Activated B cell treated with CpG ODN at 0.5 μM for 24 hours (primary cell): ENCODE measurements at places on chromosomes 6 and 20. TPM values are rescaled to one million over a fixed set of nuclear protein-coding genes. Genes with fewer than 3 reads are reported as not detected.

GRCh38 chr20:45935416-45936046 is 1.0 kb downstream of the PCIF1 start:
- H3K4me3 ChIP-seq: peak overlapping the region; percentile 97
- peaks cover 29% of the 10 kb centered on the region for H3K4me1 ChIP-seq
- peaks cover 48% of the 10 kb centered on the region for H3K36me3 ChIP-seq
- no peaks in the 10 kb centered on the region for H3K27me3 ChIP-seq
- peak overlapping the region; percentile 98 for H3K27ac ChIP-seq

GRCh38 chr20:12997128-12997655 is 11.6 kb upstream of the SPTLC3 start:
- no peak overlapping the region for H3K4me3 ChIP-seq
- H3K4me1 ChIP-seq: no peaks in the 10 kb centered on the region
- DNase-seq: no peak
- no peaks in the 10 kb centered on the region for H3K36me3 ChIP-seq

DNA sequence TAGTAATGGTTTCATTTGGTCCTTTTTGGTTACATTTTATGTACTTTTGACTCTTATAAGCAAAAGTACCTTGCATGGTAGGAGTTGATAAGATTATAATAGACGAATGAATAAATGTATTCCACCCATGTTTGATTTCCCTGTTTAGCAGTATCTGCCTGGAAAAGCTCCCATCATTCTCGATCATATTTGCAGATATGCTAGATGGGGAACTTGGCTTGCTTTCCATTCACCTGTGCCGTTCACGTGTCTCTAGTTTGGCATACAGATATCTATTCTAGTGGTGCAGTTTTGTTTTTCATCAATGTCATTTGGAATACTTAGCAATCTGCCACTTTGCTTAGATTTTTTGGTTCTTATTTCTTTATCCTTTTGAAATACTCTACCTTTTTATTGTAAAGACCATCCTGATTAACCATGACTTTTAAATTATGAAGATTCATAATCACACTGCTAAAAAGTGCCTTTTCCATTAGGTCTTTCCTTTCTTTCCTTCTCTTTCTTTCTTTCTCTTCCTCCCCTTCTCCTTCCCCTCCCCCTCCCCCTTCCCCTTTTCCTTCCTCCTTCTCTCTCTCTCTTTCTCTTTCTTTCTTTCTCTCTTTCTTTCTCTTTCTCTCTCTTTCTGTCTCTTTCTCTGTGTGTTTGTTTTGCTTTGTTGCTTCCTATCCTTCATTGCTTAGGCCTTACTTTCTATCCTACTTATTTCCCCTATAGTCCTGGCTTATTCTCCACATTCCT is 40.4 kb downstream of the ANKS1A start:
- H3K27ac ChIP-seq: no peak overlapping the region
- no peak overlapping the region for H3K4me3 ChIP-seq
- no peaks in the 10 kb centered on the region for H3K36me3 ChIP-seq
- H3K27me3 ChIP-seq: no peaks in the 10 kb centered on the region

DNA sequence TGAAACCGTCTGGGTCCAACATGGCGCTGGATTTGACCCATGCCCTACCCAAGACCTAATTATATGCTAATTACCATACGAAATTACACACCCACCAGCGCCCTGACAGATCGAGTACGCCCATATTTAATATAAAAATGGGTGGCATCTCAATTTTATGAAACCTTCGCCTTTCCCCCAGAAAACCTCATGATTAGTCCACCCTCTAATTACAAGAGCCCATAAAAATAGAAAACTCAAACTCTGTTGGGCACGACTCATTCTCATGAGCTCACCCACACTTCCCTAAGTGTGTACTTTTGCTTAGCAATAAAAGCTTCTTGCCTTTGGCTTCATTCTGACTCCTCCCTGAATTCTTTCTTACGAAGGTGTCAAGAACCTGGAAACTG is 136.4 kb downstream of the OR2B2 start:
- DNase-seq: no peak
- no peak overlapping the region for H3K27ac ChIP-seq
- peaks cover 38% of the 10 kb centered on the region for H3K4me1 ChIP-seq

GRCh38 chr6:1322156-1322555 is 10.3 kb downstream of the FOXQ1 start:
- H3K36me3 ChIP-seq: no peaks in the 10 kb centered on the region
- H3K27ac ChIP-seq: no peak overlapping the region
- no peak for DNase-seq
- H3K4me1 ChIP-seq: no peaks in the 10 kb centered on the region

DNA sequence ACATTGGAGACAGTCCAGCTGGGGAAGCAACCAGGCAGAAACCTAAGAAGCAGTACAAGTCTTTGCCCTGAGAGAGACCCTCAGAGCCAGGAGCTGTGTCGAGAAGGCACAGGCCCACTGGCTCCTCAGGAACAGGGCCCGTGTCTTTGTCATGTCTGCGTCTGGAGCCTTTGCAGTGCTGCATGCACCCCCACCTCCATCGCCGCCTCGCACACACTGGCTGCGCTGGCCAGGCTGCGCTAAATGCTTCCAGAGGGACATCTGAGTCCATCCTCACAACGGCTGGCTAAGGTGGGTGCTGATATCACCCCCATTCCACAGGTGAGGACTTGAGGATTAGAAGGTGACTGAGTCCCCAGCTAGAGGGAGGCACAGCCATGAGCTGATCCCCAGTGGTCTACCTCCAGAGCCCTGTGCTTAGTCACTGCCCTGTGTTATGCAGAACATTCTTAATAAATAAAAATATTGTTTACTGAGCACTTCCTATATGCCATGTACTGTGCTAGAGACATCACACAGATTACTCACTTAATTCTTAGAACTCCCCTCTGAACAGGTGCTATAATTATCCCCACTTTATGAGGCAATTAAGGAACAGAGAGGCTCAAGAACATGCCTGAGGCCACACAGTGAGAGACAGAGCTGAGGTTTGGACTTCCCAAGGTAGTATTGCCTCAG is 27.6 kb downstream of the GABRR2 start:
- H3K4me1 ChIP-seq: no peaks in the 10 kb centered on the region
- no peak overlapping the region for H3K4me3 ChIP-seq
- no peak for DNase-seq

DNA sequence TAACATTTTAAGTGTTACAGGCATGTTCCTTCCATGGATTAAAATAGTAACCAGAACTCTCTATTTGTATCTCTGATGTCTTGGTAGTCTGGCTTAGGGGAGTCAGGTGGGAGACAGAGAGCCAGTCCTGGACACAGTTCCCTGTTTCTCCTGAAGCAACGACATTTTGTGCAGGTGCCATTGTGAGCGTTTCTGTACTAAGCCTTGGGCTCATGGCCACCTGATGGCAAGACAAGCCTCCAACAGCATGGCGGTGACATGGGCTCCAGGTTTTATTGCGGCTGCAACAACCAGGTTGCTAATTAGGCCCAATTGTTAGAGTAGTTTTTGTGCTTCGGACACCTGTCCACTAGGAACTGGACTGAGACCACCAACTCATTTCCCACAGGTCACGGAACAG is 105.3 kb downstream of the PRDM13 start:
- no peaks in the 10 kb centered on the region for H3K4me1 ChIP-seq
- H3K4me3 ChIP-seq: no peak overlapping the region
- H3K27me3 ChIP-seq: peaks cover 10% of the 10 kb centered on the region
- H3K27ac ChIP-seq: no peak overlapping the region

DNA sequence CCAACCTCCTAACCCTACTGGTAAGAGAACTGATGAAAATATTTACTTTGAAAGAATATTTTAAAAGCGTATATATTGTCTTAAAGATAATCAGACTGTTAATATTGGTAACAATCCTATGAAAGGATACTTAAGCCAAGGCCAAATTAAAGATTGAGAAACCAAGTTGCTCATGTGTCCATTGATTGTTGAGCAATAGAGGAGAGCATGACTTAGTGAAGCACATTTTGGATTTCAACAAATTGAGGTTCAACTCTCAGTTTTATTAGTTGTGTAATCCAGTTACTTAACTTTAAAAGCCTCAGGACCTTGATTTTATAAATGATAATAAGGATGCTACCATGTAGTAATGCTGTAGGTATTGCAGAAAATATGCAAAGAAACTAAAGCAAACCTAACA is 56.8 kb downstream of the PRL start:
- no peaks in the 10 kb centered on the region for H3K4me1 ChIP-seq
- no peak overlapping the region for H3K4me3 ChIP-seq
- no peak overlapping the region for H3K27ac ChIP-seq
- H3K27me3 ChIP-seq: no peaks in the 10 kb centered on the region
- H3K36me3 ChIP-seq: no peaks in the 10 kb centered on the region

GRCh38 chr6:39137245-39137644 is 22.3 kb upstream of the SAYSD1 start:
- no peaks in the 10 kb centered on the region for H3K4me1 ChIP-seq
- no peak overlapping the region for H3K4me3 ChIP-seq
- H3K36me3 ChIP-seq: no peaks in the 10 kb centered on the region
- H3K27ac ChIP-seq: no peak overlapping the region
- peaks cover 22% of the 10 kb centered on the region for H3K27me3 ChIP-seq

- no peak overlapping the region for H3K4me3 ChIP-seq
- H3K36me3 ChIP-seq: peaks cover 18% of the 10 kb centered on the region
- peaks cover 32% of the 10 kb centered on the region for H3K4me1 ChIP-seq
- DNase-seq: no peak
These were observed 27.2 kb downstream of the SLC12A5 start for GRCh38 chr20:46056027-46056833.

DNA sequence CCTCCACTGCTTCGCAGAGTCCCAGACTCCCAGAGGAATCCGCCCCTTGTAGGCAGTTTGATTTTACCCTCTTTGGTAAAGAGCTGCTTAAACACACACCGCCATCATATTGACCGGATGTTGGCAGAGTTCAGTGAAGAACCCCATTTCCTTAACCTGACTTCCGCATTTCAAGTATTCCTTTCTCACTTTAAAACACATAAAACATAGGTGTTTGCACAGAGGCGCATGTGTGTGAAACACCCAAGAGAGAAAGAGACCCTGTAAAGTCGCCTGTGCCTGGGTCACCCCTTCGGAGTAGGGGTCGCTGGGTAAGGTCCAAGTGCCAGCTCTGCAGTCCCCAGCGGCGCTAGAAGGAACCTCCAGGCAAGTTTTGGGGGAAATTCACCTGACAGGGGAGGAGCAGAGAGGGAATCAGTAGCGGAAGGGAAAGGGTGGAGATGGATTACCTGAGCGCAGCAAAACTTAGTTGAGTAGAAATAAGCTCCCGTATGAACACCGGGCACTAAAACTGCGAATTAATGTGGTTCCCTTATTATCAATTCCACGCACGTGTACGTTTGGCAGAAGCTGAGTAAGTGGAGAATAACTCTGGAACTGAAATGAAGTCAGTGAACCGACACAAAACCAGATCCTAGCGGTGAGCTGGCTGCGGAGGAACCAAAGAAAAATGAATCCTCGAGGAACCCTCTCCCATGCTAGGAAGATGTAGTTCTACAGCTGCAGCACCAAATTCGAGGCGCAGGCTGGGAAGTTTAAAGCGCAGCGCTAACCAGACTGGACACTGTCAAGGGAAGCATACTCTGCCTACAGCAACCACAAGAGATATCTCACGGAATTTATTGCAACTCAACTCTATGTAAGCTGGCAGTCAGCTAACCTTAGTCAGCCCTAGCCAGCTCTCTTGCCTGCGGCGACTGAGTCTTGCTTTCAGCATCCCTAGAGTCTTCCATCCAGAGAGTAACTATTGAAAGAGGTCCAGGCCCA is 3.5 kb upstream of the HTR1B start:
- peak overlapping the region; percentile 20 for H3K27ac ChIP-seq
- peaks cover 38% of the 10 kb centered on the region for H3K27me3 ChIP-seq
- peaks cover 3% of the 10 kb centered on the region for H3K36me3 ChIP-seq
- DNase-seq: no peak
- peaks cover 12% of the 10 kb centered on the region for H3K4me1 ChIP-seq
- peak overlapping the region; percentile 84 for H3K4me3 ChIP-seq

DNA sequence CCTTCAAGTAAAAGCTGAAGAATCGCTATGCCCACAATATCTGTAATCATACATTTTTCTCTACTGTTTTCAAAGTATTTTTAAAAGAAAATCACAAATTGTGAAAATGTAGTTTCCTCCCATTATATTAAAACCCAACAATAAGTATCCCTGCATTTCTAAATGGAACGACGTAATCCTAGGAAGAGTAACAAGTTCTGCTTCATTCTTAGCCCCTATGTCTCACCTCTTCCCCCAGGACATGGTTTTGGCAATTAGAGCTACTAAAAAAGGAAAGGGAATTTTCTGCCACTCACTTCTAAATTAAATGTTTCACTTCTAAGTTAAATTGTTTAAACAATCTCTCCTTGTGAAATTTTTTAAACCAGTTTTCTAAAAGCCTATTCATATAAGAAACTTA is 47.4 kb downstream of the TBPL1 start:
- no peaks in the 10 kb centered on the region for H3K36me3 ChIP-seq
- H3K4me1 ChIP-seq: no peaks in the 10 kb centered on the region
- DNase-seq: no peak
- no peak overlapping the region for H3K27ac ChIP-seq
- H3K4me3 ChIP-seq: no peak overlapping the region

GRCh38 chr6:6804843-6805615 is 216.5 kb downstream of the LY86 start:
- peaks cover 67% of the 10 kb centered on the region for H3K4me1 ChIP-seq
- DNase-seq: no peak
- H3K4me3 ChIP-seq: no peak overlapping the region
- no peaks in the 10 kb centered on the region for H3K36me3 ChIP-seq
- H3K27ac ChIP-seq: peak overlapping the region; percentile 15

GRCh38 chr20:2364044-2364443 is 16.7 kb upstream of the TGM6 start:
- H3K4me1 ChIP-seq: no peaks in the 10 kb centered on the region
- peaks cover 3% of the 10 kb centered on the region for H3K36me3 ChIP-seq
- H3K4me3 ChIP-seq: no peak overlapping the region
- peaks cover 36% of the 10 kb centered on the region for H3K27me3 ChIP-seq
- DNase-seq: no peak

DNA sequence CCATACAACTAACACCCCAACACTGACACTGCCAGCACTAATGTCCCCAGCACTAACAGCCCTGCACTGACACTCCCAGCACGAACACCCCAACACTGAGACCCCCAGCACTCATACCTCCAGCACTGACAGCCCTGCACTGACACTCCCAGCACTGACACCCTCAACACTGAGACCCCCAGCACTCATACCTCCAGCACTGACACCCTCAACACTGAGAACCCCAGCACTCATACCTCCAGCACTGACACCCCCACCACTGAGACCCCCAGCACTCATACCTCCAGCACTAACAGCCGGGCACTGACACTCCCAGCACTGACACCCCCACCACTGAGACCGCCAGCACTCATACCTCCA is 57.2 kb downstream of the ERMARD start:
- H3K27me3 ChIP-seq: peaks cover 11% of the 10 kb centered on the region
- H3K4me3 ChIP-seq: no peak overlapping the region
- H3K36me3 ChIP-seq: no peaks in the 10 kb centered on the region

- DNase-seq: no peak
- no peaks in the 10 kb centered on the region for H3K4me1 ChIP-seq
- H3K4me3 ChIP-seq: no peak overlapping the region
- no peak overlapping the region for H3K27ac ChIP-seq
- no peaks in the 10 kb centered on the region for H3K36me3 ChIP-seq
- peaks cover 12% of the 10 kb centered on the region for H3K27me3 ChIP-seq
These were observed 69.3 kb upstream of the SRSF6 start for GRCh38 chr20:43388268-43389002.

- H3K4me3 ChIP-seq: peak overlapping the region; percentile 87
- H3K36me3 ChIP-seq: peaks cover 45% of the 10 kb centered on the region
These were observed 786 bp downstream of the ADRM1 start for GRCh38 chr20:62303340-62304226.

Gene PLCB1
- total RNA-seq: 0.29 and 0.86 TPM in 2 replicates

Gene DEFB132
- not detected in 2 replicates for total RNA-seq

Gene GINS1
- 2.9 and 5.4 TPM in 2 replicates for total RNA-seq

Gene FAM83C
- total RNA-seq: not detected in 2 replicates

Gene CDK19
- total RNA-seq: 27.2 and 31.1 TPM in 2 replicates

Gene FNDC11
- 0.78 and 1.3 TPM in 2 replicates for total RNA-seq

Gene FOXA2
- total RNA-seq: not detected in 2 replicates

Gene STX16
- total RNA-seq: 71.4 and 77.4 TPM in 2 replicates

Gene CST1
- total RNA-seq: not detected in 2 replicates

Gene BPIFB1
- not detected in 2 replicates for total RNA-seq

Gene GPLD1
- 7.3 and 8.4 TPM in 2 replicates for total RNA-seq

Gene ULBP2
- total RNA-seq: 0.29 and 0.37 TPM in 2 replicates

Gene ACSS1
- total RNA-seq: 30.5 and 34.4 TPM in 2 replicates

Gene HTR1E
- not detected in 2 replicates for total RNA-seq
